ENCODE measurements at places on chromosomes 3 and 15.

DNA sequence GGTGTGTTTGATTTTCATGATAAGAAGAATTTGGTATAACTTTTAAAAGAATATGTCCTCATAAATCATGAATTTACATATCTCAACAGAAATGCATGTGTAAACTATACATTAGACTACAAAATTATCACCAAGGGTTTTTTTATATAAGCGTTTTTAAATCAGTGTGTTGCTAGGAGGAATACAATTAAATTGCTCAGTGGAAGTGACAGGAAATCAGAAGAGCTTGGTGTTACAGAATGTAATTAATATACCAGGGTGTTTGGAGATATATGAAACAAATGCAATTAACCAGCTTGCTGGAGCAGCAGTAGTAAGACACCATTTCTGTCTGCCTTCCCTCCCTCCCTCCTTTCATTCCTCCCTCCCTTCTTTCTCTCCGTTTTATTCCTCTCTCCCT lies 2.4 kb downstream of the ROBO2 start:
- DNase-seq: no peak

GRCh38 chr15:71131601-71132362 lies 16.5 kb downstream of the THSD4 start:
- no peak for DNase-seq

- DNase-seq: no peak
These were observed 30.9 kb upstream of the ZNF148 start for GRCh38 chr3:125406070-125406469.

DNA sequence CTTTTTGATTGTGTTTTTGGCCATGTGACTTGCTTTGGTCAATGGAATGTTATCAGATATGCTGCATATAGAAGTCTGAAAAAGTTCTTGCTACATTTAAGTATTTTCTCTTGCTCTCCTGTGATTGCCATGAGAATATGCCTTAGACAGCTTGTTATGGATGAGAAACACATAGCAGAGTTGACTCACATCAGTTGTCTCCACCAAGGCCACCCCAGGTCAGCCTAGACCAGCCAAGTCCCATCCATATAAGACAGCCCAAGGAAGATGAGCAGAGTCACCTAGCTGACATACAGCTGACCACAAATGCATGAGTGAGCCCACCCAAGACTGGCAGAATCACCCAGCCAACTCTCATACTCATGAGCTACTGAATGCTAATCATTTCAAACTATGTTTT lies 153.0 kb downstream of the THRB start:
- DNase-seq: no peak

DNA sequence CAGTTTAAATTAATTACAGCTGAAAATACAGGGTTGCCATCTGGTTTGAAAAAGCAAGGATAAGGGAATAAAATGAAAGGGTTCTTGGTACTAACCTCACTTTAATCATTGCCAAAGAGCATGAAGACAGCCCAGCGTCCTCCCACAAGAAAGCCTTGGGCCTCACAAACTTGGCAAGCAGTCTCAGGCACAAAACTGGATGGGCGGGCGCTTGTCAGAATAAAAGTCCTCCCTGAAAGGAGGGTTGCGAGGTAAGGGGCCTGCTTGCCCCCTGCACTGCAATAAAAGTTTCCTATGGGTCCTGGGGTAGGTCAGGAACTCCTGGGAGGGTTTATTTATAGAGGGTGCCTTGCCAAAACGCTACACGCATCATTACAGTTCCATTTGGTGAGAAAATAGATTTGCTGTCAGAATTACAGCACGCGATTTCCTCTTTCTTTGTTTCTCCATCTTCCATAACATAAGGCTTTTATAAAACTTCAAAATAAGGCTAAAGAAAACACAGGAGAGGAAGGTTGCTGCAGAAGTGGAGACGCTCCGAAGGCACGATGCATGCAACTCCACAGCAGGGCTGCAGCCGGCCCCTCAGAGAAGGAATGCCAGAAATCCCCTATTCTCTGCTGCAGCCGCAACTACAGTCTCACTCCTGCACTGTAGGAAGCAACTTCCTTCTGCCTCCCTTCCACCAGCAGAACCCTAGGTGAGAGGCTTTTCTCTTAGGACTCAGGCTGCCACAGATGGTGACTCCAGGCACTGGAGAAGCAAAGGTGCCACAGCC lies 61.3 kb downstream of the VGLL4 start:
- no peak for DNase-seq

GRCh38 chr3:113847664-113848461 lies 9.3 kb downstream of the GRAMD1C start:
- DNase-seq: no peak

DNA sequence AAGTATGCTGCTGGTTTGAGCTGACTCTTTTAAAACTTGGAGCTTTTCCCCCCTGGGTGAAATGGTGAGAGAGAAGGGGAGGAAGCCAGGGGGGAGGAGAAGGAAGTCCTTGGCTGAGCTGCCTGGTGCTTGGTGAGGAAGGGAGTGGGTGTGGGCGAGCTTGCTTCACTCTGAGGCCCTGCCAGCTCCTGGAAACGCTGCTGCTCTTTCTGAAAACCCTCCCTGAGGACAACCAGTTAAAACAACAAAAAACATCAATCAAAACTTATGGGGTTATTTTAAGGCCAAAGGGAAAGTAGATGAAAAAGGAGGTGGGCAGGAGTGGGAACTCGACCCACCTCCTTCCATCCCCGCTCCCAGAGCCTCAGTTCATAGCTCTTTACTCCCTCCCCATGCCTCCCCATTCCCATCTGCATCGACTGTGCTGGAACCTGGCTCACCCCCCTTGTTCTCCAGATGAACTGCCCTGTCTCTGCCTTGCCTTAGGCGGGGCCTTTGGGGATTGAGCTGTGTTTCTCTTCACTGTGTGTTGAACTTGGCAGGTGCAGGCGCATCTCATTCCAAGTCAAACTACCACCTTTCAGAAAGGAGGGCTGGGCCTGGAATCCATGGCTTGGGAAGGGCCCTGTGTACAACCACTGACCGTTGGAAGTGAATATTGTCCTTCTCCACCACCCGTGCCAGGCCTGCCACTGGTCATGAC lies 166.1 kb downstream of the ZNF621 start:
- DNase-seq: no peak

- no peak for DNase-seq
These were observed 71.0 kb upstream of the SYNPR start for GRCh38 chr3:63207066-63207590.

DNA sequence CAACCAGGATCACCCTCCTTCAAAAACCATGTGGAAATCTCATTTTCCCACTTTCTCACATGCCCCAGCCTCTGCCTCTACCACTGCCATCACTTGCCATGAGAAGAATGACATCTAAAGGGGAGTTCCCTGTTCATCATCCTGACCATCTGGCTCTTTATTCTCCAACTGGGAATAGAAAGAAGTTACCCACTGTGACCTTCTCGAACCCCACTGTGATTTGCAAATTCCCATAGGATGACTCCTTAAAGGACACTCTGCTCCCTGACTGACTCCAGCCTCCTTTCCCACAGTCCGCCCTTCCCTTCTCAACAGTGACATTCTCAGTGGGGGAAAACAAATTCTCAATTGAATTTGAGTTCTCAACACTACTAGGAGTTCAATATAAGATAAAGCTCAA lies 440.5 kb downstream of the NR2F2 start:
- DNase-seq: no peak

DNA sequence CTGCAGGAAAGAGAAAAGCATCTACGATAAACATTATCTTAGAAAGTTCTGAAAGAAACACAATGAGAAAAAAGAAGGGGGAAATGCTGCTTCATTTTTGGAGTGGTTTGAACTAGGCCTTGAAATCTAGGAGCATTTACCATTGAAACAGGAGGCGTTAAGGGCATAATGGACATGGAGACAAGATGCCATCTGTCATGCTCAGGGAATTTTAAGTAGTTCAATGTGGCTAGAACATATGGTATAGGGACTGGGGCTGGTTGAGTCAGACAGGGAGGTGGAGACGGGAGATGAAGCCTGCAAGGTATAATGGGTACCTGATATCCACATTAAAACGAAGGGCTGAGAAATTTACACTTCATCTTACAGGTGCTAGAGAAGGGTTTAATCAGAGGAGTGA lies 10.4 kb upstream of the PLAAT1 start:
- no peak for DNase-seq

- no peak for DNase-seq
These were observed 369.8 kb downstream of the TBC1D5 start for GRCh38 chr3:17372362-17373210.

DNA sequence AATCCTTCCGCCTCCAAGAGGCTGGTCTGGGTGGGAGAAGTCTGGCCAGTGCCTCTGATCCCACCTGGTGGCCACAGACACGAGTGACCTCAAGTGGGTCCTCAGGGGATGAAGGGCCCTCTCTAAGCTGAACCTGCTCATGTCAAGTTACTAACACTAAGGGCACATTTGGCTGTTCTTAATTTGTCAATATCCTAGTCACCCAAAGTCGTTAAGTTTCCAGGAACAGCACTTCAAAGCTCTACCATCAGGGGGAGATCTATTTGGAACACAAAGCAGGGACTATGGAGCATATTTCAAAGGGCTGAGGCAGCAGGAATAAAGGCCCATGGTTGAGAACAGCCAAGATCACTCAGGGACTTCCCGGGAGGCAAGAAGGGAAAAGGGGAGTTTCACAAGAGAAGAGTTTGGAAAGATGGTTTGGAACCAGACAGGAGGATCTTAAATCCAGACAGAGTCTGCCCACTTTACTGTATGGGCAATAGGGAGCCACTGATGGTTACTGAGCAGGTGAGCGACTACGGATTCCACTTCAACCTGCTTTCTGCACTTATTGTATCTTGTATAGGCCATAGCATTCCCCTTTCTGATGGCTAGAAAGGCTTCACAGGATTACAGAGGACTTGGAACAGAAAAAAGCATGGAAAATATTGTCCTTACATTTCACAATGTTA lies 13.7 kb downstream of the OXTR start:
- DNase-seq: no peak

DNA sequence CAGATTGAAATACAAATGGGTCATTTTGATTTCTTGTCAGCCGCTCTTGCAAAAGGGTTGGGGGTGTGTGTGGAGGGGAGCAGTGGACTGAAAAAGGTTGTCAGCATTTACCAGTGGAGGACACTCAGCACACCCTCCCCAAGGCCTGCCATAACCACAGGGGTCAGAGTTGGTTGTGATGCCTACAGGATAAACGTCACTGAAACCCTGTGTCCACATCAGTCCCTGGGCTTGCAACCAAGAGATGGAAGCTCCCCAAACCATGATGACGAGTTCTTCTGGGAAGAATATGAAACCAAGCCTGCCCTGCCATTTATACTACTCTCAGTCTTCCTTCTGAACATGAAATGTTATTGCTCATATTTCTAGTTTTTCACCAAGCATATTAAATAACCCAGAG lies 54.0 kb upstream of the UMPS start:
- no peak for DNase-seq

DNA sequence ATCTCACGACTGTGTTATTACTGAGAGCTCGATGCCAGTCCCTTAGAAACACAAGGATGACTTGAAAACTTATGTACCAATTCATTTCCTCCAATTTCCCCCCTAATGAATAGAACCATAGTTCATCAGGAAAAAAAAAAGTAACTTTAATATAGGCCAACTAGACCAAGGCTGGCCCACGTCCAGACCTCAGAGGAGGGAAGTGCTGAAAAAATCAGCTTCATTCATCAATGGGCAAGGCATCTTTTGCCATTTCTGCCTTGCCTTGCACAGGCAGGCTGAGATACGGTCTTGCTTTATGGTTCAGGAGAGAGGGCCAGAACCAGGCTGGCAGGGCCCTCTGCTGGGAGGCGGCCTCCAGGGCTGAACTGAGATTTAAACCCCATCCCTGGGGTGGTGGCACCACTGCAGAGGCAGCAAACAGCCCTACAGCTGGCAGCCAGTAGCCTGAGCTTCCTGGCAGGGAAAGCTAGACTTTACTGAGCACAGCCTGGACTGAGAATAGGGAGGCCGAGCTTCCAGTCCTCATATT lies 104.1 kb upstream of the TNFAIP8L3 start:
- no peak for DNase-seq

- no peak for DNase-seq
These were observed 88.7 kb downstream of the ANKRD28 start for GRCh38 chr3:15708882-15709677.

GRCh38 chr3:147945968-147946519 lies 536.9 kb downstream of the ZIC1 start:
- DNase-seq: no peak

- no peak for DNase-seq
These were observed 108.4 kb upstream of the TUSC7 start for GRCh38 chr3:116601206-116601605.

GRCh38 chr3:100319951-100320350 lies 14.6 kb upstream of the NIT2 start:
- DNase-seq: no peak

DNA sequence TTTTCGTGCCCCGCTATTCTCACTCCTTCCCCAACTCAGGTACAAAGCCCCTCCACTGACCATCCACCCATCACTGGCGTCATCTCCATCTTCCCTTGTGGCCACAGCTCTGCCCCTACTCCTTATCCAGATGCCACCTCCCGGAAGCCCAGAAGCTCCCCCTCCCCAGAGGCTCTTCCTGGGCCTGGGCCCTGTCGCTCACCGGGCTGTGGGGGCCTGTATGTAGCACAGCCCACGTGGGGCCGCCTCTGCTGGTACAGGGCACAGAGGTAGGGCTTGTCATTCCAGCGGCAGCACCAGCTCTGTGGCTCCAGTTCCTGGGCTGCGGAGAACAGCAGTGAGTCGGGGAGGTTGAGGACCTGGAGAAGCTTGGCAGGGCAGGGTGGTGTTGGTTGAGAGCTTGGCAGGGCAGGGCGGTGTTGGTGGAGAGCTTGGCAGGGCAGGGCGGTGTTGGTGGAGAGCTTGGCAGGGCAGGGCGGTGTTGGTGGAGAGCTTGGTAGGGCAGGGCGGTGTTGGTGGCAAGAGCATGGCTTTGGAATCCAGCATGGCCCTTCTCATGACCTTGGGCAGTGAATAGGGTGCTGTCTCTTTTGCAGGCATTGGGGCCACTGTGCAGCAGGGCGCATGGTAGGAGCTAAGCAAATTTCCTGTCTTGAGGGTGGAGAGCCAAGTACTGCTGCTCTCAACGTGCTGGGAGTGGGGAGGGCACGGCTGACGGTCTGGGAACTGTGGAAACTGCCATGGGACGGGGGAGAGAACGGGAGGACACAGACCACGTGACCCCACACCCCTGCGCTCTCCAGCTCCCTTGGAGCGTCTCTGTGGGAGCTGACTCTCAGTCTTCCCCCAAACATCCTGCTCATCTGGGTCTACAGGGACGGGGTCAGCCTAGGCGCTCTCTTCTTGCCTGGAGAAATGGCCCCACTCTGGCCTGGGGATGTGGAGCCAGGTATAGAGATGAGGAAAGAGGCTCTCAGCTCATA lies 43.4 kb downstream of the MUC20 start:
- DNase-seq: no peak

All from activated CD8-positive, alpha-beta memory T cell treated with anti-CD3 and anti-CD28 coated beads for 24 hours (primary cell).